ENCODE measurements at places on chromosomes 1 and 21. TPM values are rescaled to one million over a fixed set of nuclear protein-coding genes. Genes with fewer than 3 reads are reported as not detected.

Gene DCDC2B
- 0.16 TPM for total RNA-seq

DNA sequence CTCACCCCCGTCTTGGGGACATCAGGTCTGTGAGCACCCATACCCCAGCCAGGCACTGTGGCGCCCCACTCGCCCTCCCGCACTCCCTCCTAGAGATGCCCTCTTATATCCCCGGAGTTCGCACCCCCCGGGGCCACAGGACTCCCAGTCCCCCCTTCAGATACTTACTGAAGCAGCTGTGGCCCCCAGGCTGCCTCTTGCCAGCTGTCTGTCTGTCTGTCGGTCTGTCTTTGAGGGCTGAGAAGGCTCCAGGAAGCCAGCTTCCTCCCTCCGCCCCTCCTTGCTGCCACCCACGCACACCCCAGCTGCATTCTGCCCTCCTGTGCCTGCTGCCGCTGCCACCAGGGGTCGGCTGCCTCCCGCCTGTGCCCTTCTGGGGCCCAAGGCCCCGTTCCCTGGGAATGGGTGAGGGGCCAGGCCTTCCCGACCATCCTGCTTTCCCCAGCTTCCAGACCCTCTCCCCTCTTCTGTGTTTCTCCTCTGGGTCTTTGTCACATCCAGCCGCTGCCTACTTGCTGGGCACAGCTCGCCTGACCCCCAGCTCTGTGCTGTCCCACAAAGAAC, at the start of gene PTPN7:
Gene PTPN7 (minus strand): TSS at position 226 of the 564 bp plus-strand sequence. CDS start 1,200 bp downstream, outside the sequence.
- peak; percentile 82 for DNase-seq

Gene KLF17
- not detected for total RNA-seq

GRCh38 chr1:78652019-78652560, 2.5 kb downstream of the IFI44 start:
- DNase-seq: no peak

DNA sequence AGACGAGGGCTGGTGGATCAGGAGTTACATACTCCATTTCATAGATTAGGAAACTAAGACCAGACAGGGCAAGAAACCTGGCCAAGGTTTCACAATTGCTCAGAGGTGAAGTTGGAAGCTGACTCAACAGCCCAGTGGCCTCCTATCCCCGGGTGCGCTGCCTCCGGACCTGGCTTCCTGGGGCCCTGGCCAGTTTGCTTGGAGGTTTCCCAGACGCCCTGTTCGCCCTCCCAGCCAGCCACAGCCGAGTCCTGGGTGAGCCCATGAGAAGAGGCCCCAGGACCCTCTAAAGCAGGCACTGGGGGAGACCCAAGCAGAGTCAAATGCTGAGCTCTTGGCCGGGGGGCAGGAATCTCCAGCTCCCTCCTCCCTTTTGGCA, 180.1 kb downstream of the ZBTB18 start:
- DNase-seq: no peak

GRCh38 chr1:163202833-163203451, at the start of gene RGS5:
Gene RGS5 (minus strand): TSS chr1:163202916. CDS start chr1:163202835, 81 bp downstream.
- DNase-seq: no peak

Gene PLD5
- not detected for total RNA-seq

Gene MAP3K21
- 2.7 TPM for total RNA-seq

DNA sequence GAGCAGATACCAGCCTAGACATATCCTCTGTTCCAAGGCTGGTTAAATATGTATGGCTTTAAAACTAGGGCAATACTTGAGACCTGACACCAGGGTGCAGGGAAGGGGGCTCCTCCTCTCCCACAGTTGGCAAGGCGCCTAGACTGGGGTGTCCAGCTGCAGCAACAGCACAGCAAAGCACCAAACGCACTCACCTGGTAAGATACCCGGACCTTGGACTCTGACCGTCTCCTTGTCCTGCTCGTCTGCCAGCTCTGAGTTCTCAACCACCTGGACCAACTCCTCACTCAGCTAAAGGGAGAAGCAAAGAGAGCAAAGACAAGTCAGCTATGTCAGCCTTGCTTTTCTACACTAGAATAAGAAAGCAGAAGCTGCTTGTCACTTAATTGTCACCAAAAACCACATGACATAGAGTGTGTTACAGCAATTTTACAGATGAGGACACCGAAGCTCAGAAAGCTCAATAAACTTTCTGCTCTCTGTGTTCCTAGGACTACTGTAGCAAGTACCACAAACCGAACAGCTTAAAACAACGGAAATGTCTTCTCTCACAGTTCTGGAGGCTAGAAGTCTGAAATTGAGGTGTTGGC, 4.4 kb downstream of the PACC1 start:
- no peak for DNase-seq

- DNase-seq: no peak
Measured at GRCh38 chr1:98939471-98939870, 65.2 kb downstream of the PLPPR5 start.

Gene RSPO1
- not detected for total RNA-seq

Gene C1orf116
- not detected for total RNA-seq

Gene CD52
- 698 TPM for total RNA-seq

Gene CCDC185
- not detected for total RNA-seq

DNA sequence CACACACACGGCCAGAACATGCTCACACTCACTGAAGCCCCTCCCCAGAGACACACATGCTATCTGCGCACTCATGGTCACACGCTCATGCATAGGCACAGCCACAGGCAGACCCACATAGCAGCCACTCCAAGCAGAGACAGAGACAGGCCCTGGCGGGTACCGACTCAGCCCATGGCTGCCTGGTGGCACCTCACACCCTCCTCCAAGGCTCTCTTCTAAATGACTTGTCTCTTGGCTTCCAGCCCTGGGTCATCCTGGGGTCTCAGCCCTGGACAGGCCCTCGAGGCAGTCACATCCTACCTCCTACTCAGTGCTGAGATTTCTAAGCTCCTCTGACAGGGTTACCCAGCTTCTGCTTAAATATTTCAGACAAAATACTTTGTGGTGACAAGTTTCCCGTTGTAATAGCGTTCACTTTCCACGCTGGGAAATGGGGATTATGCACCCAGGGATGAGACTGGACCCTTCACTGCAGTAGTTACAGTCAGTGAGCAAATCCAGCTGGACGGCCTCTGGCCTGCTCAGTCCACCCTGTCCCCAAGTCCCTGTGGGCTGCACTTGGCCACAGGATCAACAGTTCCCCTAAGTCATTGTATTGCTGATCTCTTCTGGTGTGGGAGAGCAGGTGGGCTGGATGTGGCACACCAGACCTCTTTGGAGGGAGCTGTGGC, 2.9 kb upstream of the NFASC start:
- no peak for DNase-seq

GRCh38 chr1:184253921-184254320, 132.9 kb upstream of the C1orf21 start:
- DNase-seq: no peak

- no peak for DNase-seq
Measured at GRCh38 chr1:39391691-39392679, 99.5 kb upstream of the BMP8A start.

Gene KRTAP19-6
- not detected for total RNA-seq

DNA sequence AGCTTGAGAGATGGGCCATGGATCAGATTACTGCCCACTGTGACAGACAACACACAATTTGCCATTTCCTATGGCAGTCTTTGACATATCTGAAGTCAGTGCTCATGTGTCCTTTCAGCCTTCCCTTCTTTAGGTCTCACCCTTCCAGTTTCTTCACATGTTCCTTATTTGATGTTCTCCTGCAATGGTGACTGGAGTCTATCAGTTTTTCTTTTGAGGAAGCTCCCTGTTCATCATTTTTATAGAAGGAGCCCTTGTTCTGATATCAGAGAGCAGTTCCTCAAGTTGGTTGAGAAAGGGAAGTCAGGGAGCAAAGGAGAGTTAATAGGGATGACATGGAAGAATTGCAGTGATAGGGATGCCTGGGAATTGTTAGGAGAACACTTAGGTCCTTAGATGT, 42.2 kb downstream of the DISC1 start:
- no peak for DNase-seq

Gene FHAD1
- total RNA-seq: 0.27 TPM

Gene AMY2B
- total RNA-seq: 9.2 TPM

GRCh38 chr1:36920801-36921405, 113.4 kb downstream of the GRIK3 start:
- DNase-seq: no peak

Gene PRAMEF13
- total RNA-seq: not detected

- DNase-seq: no peak
Measured at GRCh38 chr1:17919525-17920439, 164.6 kb downstream of the ACTL8 start.

GRCh38 chr1:106924360-106924759, 132.1 kb upstream of the PRMT6 start:
- no peak for DNase-seq

DNA sequence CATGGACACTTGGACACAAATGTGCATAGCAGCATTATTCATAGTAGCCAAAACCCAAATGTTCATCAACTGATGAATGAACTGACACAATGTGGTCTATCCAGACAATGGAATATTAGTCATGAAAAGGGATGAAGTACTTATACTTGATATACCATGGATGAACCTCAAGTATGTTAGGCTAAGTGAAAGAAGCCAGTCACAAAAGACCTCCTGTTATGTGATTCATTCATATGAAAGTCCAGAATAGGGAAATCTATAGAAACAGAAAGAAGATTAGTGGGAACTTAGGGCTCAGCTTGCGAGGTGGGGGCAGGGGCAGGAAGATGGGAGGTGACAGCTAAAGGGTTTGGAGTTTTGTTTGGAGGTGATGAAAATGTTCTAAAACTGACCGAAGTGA, 7.4 kb downstream of the KCNE1 start:
- DNase-seq: no peak

Gene F11R
- total RNA-seq: 26.0 TPM

GRCh38 chr1:153888533-153888932, 34.2 kb downstream of the GATAD2B start:
- no peak for DNase-seq

Gene SLC35F3
- not detected for total RNA-seq

Gene ZBTB37
- total RNA-seq: 21.4 TPM

GRCh38 chr1:98088381-98088780, 167.5 kb upstream of the DPYD start:
- no peak for DNase-seq

- DNase-seq: no peak
Measured at GRCh38 chr1:76075188-76075489, 593 bp downstream of the ST6GALNAC3 start.

Gene RGS13
- not detected for total RNA-seq

DNA sequence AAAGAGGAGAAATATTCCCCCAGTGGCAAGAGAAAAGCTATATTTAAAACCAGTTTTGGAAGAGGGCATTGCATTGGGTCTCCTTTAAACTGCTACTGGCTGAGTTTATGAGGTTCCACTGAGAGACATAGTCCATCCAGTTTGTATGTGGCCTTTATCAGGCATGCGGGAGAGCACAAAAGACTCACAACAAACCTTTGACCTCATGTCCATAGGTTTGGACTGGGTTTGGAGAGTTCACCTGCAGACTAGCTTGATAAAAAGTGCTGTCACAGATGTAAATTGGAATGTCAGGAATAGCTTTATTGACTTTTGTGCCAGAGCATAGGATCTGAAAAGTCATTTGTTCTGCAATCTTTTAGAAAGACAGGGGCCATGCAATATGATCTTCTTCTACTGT, 131.0 kb upstream of the NRIP1 start:
- no peak for DNase-seq

GRCh38 chr21:25171438-25171837, 435.8 kb downstream of the MRPL39 start:
- no peak for DNase-seq

DNA sequence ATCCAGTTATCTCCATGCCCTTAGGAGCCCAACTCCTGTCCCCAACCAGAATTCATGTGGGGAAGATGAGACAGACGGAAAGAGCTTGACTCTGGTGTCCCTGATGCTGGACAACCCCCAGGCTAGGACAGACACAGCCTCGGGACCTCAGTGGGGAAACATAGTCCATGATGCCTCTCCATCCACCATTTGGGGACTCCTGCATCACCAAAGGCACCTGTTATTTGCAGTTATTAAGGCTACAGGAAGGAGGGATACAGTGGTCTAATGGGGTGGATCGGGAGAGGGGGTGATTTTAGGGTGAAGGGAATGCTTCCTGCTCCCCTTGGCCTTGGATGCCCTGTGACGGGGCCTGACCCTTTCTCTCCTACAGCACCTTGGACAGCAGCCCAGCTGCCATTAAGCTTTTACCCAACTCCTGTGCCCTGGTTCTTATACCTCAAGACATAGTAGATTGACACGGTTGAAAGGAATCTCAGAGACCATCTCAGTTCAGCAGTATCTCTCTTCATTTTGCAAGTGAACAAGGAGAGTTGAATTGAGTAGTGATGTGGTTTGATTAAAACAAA, 111.6 kb downstream of the MATN1 start:
- DNase-seq: no peak

- no peak for DNase-seq
Measured at GRCh38 chr1:1440262-1441001, 4.9 kb downstream of the VWA1 start.

Gene PLA2G4A
- total RNA-seq: 0.27 TPM

DNA sequence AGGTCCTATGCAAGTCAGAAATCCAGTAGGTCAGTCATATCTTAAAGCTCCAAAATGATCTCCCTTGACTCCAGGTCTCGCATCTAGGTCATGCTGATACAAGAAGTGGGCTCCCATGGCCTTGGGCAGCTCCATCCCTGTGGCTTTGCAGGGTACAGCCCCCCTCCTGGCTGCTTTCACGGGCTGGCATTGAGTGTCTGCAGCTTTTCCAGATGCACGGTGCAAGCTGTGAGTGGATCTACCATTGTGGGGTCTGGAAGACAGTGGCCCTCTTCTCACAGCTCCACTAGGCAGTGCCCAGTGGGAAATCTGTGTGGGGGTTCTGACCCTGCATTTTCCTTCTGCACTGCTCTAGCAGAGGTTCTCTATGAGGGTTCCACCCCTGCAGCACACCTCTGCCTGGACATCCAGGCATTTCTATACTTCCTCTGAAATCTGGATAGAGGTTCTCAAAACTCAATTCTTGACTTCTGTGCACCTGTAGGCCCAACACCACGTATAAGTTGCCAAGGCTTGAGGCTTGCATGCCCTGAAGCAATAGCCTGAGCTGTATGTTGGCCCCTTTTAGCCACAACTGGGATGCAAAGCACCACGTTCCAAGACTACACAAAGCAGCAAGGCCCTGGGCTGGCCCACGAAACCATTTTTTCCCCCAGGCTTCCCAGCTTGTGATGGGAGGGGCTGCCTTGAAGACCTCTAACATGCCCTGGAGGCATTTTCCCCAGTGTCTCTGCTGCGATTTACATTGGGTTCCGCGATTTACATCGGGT, 472.7 kb downstream of the NPHP4 start:
- no peak for DNase-seq

Gene S100A7
- total RNA-seq: not detected

DNA sequence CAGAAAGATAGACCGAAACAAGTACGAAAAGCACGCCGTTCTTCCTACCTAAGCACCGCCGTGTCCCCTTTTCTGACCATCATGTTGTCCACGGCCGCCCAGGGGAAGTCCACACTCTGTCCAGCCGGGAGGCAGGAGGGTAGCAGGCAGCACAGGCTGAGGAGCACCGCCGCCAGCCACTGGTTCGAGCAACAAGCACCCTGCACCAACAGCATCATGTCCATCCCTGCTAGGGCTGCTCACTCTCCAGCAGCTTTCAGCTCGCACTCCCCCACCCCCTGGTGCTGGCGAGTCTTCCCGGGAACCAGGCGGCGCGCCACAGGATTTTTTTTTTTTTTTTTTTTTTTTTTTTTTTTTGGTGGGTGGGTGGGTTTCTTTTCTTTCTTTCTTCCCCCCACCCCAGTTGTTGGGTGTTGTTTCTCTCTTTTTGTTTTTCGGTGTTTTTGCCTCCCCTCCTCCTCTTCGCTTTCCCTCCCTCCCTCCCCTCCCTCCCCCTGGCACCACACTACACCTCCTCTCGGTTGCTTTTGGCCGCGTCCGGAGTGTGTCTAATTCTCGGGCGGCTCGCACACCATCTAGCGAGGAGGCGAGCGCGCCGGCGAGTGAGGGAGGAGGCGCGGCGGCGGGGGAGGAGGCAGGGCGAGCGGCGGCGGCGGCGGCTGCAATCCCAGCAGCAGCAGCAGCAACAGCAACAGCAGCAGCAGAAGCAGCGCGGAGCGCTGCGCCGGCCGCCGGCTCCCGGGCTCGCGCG, at the start of gene NEGR1:
Gene NEGR1 (minus strand): TSS at position 269 of the 751 bp plus-strand sequence.
- peak; percentile 61 for DNase-seq
